Aortic smooth muscle cell (primary cell): ENCODE measurements at places on chromosomes 3 and 15. TPM values are rescaled to one million over a fixed set of nuclear protein-coding genes. Genes with fewer than 3 reads are reported as not detected.

The RTP4 gene
- 0.79 and 0.99 TPM in 2 replicates for total RNA-seq

The NR1I2 gene
- total RNA-seq, result under 0.01 and 0.06 TPM in 2 replicates

The GNAT1 gene
- total RNA-seq, result not detected in 2 replicates

The GUCA1C gene
- not detected in 2 replicates for total RNA-seq

The CADM2 gene
- 0.12 TPM in 1 of 2 replicates, not detected in the other for total RNA-seq

The FHIT gene
- total RNA-seq, result 0.53 and 0.56 TPM in 2 replicates

The ADAMTS7 gene
- 8.7 and 24.1 TPM in 2 replicates for total RNA-seq

The LRRC15 gene
- total RNA-seq, result 0.40 and 2.5 TPM in 2 replicates

The TMEM43 gene
- total RNA-seq, result 78.1 and 101 TPM in 2 replicates

The ERC2 gene
- 0.37 and 0.53 TPM in 2 replicates for total RNA-seq

The CILP gene
- not detected in 2 replicates for total RNA-seq

The MAGI1 gene
- 10.6 and 11.0 TPM in 2 replicates for total RNA-seq

The ARRDC4 gene
- total RNA-seq, result 4.4 and 5.2 TPM in 2 replicates

The MCTP2 gene
- 0.50 and 1.2 TPM in 2 replicates for total RNA-seq

The TMCO5A gene
- total RNA-seq, result not detected in 2 replicates

The CPEB1 gene
- 11.8 and 14.8 TPM in 2 replicates for total RNA-seq

The GHSR gene
- total RNA-seq, result not detected in 2 replicates

The LTK gene
- 0.12 and 0.13 TPM in 2 replicates for total RNA-seq

The FBXO40 gene
- total RNA-seq, result not detected in 2 replicates

The CCDC54 gene
- not detected in 2 replicates for total RNA-seq

The IL17RD gene
- total RNA-seq, result 0.26 and 0.56 TPM in 2 replicates

The ZNF385D gene
- 1.8 and 2.0 TPM in 2 replicates for total RNA-seq

The CHL1 gene
- total RNA-seq, result not detected in 2 replicates

The MYRIP gene
- total RNA-seq, result 4.2 and 4.5 TPM in 2 replicates

The AADAC gene
- 10.6 and 48.2 TPM in 2 replicates for total RNA-seq

The CNTN6 gene
- 0.66 and 5.5 TPM in 2 replicates for total RNA-seq

The CCR3 gene
- not detected in 2 replicates for total RNA-seq

The UNC13C gene
- total RNA-seq, result 0.56 TPM in 1 of 2 replicates, not detected in the other

The MEX3B gene
- total RNA-seq, result 1.6 and 2.5 TPM in 2 replicates

The GOLGA6L7 gene
- not detected in 2 replicates for total RNA-seq

The CLK3 gene
- 33.6 and 42.0 TPM in 2 replicates for total RNA-seq

The SH2D7 gene
- total RNA-seq, result not detected in 2 replicates

The FGF12 gene
- total RNA-seq, result 0.12 and 0.13 TPM in 2 replicates

The TTLL13 gene
- under 0.01 and 0.12 TPM in 2 replicates for total RNA-seq

The RAB6B gene
- total RNA-seq, result 0.13 and 0.19 TPM in 2 replicates

The GOLGA6B gene
- not detected in 2 replicates for total RNA-seq

The FSTL1 gene
- total RNA-seq, result 849 and 1,254 TPM in 2 replicates

The ZCWPW2 gene
- 0.79 and 0.99 TPM in 2 replicates for total RNA-seq

The REC114 gene
- total RNA-seq, result not detected in 2 replicates

The POTEB3 gene
- total RNA-seq, result not detected in 2 replicates

The MED12L gene
- total RNA-seq, result 0.31 and 0.66 TPM in 2 replicates

The SLC7A14 gene
- total RNA-seq, result under 0.01 and 0.19 TPM in 2 replicates

The ITPR1 gene
- 71.4 and 81.1 TPM in 2 replicates for total RNA-seq

The PIK3CB gene
- 7.9 and 13.2 TPM in 2 replicates for total RNA-seq

The ROPN1 gene
- total RNA-seq, result not detected in 2 replicates
